ENCODE measurements at places on chromosomes 3 and 15. TPM values are rescaled to one million over a fixed set of nuclear protein-coding genes. Genes with fewer than 3 reads are reported as not detected.

NEDD4 gene
- total RNA-seq, result 3.8 TPM

GRCh38 chr15:67918205-67918861 lies 78.5 kb upstream of the RNU6-1 start:
- no peak for DNase-seq

DNA sequence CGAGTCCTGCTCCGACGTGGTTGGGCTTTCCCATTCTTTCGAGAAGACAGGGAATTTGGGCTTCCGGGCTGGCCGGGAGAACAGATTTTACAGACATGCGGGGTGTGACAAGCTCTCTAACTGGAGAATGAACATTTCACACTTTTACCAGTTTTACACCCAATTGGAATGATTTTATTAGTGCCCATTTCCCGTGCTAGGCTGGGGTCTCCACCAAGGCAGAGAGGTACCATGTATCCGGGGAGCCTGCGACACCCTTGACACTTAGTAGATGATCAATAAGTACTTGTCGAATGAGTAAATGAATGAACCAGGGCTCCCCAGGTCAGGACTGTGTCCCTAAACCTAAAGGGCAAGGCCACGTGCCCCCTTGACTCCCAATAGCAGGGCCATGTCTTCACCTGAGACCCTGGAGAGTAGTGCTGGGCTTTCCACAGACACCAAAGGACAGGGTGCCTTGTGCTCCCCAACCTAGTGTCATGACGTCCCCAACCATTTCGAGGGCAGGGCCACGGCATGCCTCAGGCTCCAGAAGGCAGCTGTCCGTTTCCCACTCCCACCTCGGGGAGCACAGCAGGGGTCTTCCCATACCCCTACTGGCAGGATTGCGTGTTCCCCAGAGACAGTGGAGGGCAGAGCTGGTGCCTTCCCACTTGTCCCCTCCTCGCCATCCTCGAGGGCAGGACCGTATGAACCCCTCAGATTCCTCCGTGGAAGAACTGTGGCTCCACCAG lies 679 bp upstream of the MYD88 start:
- DNase-seq, result peak; percentile 52

GRCh38 chr3:11698326-11699082 lies 54.8 kb upstream of the VGLL4 start:
- no peak for DNase-seq

- peak; percentile 78 for DNase-seq
Measured at GRCh38 chr3:49017971-49018706, at the start of gene DALRD3. Gene DALRD3 (minus strand): TSS chr3:49018580. CDS start chr3:49018564, 16 bp downstream.

- no peak for DNase-seq
Measured at GRCh38 chr3:73955494-73956070, 330.8 kb upstream of the PDZRN3 start.

GRCh38 chr3:31086698-31087097 lies 192.2 kb upstream of the GADL1 start:
- DNase-seq, result no peak
